ENCODE measurements at places on chromosomes 16 and 17. TPM values are rescaled to one million over a fixed set of nuclear protein-coding genes. Genes with fewer than 3 reads are reported as not detected.

ZNF207 gene
- total RNA-seq: 190 TPM

DNA sequence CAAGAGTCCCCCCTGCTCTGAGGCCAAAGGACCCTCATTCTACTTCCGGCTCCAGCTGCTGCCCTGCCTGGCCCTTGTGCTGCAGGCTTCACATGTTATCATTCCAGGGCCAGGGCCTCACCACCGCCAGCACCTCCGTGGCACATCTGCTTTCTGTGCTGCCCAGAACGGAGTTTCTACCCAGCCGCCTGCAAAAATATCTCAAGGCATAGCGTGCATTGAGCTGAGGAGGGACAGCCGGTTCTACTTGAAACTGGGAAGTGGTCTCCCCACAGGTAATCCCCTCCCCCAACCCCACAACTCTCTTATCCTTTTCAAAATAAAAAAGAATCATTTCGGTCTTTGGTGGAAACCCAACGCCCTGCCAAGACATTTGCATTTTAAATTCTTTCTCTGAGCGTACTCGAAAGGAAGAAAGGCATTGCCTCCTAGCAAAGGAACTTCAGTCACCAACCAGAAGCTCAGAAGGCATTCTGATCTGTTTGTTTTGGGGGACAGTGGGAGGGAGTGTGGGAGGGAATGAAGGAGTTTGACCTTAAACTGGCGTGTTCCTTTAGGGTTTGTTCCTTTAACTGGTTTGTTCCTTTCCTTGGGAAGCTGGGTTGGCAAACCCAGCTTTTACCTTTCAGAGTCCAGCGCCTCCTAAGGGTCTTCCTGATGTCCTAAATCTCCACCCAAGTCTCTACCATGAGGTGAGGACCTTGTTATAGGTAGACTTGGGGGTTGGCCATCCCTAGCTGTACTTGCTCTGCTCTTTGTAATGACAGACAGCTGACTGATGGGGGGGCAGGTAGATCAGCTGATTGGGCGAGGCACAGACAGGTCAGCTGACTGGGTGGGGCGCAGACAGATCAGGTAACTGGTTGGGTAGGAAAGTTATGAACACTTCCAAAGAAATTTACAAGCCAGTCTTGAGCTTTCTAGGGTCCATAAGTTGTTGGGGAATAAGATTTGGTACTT is 33.4 kb upstream of the PIK3R6 start:
- DNase-seq: peak; percentile 84
- no peaks in the 10 kb centered on the region for H3K27me3 ChIP-seq
- H3K4me1 ChIP-seq: peaks cover 60% of the 10 kb centered on the region
- peaks cover 16% of the 10 kb centered on the region for H3K36me3 ChIP-seq
- H3K4me3 ChIP-seq: peak overlapping the region; percentile 6

SDR42E2 gene
- total RNA-seq: not detected

RTN4RL1 gene
- total RNA-seq: 0.10 TPM

GRCh38 chr17:33055746-33056145 is 64.1 kb downstream of the SPACA3 start:
- 0 out of 2 replicates have a peak, but pooled peaks cover 3% of the 10 kb centered on the region for H3K27me3 ChIP-seq
- no peak overlapping the region for H3K4me3 ChIP-seq
- no peaks in the 10 kb centered on the region for H3K36me3 ChIP-seq

- no peaks in the 10 kb centered on the region for H3K27me3 ChIP-seq
- peak overlapping the region; percentile 45 for H3K27ac ChIP-seq
- peak overlapping the region; percentile 41 for H3K4me3 ChIP-seq
- H3K36me3 ChIP-seq: peaks cover 48% of the 10 kb centered on the region
These were observed 9.5 kb downstream of the IRF8 start for GRCh38 chr16:85908444-85908843.

DNA sequence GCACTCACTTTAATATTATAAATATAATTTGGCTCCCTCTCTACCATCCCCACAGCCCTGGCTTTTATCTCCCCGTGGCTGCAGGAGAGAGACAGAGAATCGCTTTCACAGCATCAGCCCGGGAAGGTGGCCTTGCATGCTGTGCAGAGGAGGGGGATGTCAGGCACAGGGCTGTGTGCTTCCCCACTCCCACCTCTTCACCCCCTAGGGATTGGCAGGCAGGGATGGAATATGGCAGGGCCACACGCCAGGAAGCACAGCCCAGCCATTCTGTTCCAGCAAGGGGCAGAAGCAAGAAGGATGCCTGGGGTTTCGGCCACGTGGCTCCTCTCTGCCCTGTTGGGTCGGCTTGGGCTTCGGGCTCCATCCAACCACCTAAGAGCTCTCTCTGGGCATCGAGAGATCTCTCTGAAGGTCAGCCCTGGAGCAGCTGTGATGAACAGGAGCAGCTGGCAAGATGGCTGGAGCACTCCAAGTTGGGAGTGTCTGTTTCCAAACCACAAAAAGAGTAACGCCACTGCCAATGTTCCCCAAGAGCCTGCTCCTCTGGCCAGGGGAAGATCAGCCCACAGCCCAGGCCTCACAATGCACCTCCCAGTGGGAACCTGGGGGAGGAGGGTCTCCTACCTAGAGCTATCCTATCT is 223.2 kb downstream of the C16orf78 start:
- no peak overlapping the region for H3K4me3 ChIP-seq
- no peaks in the 10 kb centered on the region for H3K27me3 ChIP-seq
- H3K36me3 ChIP-seq: no peaks in the 10 kb centered on the region
- peaks cover 61% of the 10 kb centered on the region for H3K4me1 ChIP-seq

CNGB1 gene
- total RNA-seq: not detected

- no peaks in the 10 kb centered on the region for H3K27me3 ChIP-seq
- H3K4me3 ChIP-seq: no peak overlapping the region
- peaks cover 7% of the 10 kb centered on the region for H3K4me1 ChIP-seq
These were observed 54.9 kb downstream of the RAB11FIP4 start for GRCh38 chr17:31446195-31446967.

GRCh38 chr17:78725448-78726021 is 56.5 kb downstream of the CYTH1 start:
- H3K36me3 ChIP-seq: peaks cover 11% of the 10 kb centered on the region
- no peaks in the 10 kb centered on the region for H3K27me3 ChIP-seq
- peaks cover 80% of the 10 kb centered on the region for H3K4me1 ChIP-seq
- no peak for DNase-seq
- peak overlapping the region; percentile 38 for H3K4me3 ChIP-seq

DNA sequence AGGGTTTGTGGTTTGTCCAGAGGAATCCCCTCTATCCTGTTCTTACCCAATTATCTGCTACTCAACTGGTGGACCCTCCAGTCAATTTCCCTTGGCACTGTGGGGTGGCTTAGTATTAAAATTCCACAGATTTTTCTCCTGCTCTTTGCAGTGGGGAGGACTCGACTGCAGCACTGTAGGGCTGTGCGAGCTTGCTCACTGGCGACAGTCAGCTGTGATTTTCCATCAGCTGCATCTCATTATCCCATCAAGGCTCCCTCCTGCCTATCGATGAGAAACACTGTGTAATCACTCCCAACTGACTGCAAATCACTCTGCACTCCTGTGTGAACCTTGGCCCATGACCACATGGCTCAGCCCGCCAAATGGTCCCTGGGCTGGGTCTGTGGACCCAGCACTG is 90.5 kb upstream of the MAF start:
- no peak overlapping the region for H3K4me3 ChIP-seq
- H3K27ac ChIP-seq: no peak overlapping the region
- H3K4me1 ChIP-seq: no peaks in the 10 kb centered on the region
- no peaks in the 10 kb centered on the region for H3K27me3 ChIP-seq
- DNase-seq: no peak
- no peaks in the 10 kb centered on the region for H3K36me3 ChIP-seq

- DNase-seq: no peak
- peak overlapping the region; percentile 69 for H3K4me3 ChIP-seq
- H3K27me3 ChIP-seq: no peaks in the 10 kb centered on the region
- H3K27ac ChIP-seq: no peak overlapping the region
- no peaks in the 10 kb centered on the region for H3K4me1 ChIP-seq
- no peaks in the 10 kb centered on the region for H3K36me3 ChIP-seq
These were observed 2.9 kb downstream of the UBN1 start for GRCh38 chr16:4850211-4850610.

RPA1 gene
- total RNA-seq: 198 TPM

- H3K4me3 ChIP-seq: no peak overlapping the region
- no peaks in the 10 kb centered on the region for H3K27me3 ChIP-seq
- H3K4me1 ChIP-seq: peaks cover 18% of the 10 kb centered on the region
- H3K36me3 ChIP-seq: no peaks in the 10 kb centered on the region
- no peak overlapping the region for H3K27ac ChIP-seq
These were observed 645.9 kb downstream of the WWOX start for GRCh38 chr16:78745108-78746019.

RNF222 gene
- not detected for total RNA-seq

DNA sequence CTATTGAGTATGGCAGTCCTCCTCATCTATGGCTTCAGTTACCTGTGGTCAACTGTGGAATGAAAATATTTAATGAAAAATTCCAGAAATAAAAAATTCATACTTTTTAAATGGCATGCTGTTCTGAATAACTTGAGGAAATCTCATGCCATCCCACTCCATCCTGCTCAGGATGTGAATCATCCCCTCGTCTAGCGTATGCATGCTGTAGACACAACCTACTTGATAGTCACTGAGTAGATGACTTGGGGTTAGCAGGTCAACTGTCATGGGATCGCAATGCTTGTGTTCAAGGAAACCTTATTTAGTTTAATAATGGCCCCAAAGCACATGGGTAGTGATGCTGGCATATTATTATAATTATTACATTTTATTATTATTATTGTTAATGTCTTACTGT is 4.8 kb upstream of the VAC14 start:
- H3K27ac ChIP-seq: no peak overlapping the region
- H3K4me3 ChIP-seq: no peak overlapping the region
- no peak for DNase-seq

- no peak for DNase-seq
- no peaks in the 10 kb centered on the region for H3K4me1 ChIP-seq
- no peaks in the 10 kb centered on the region for H3K27me3 ChIP-seq
- H3K27ac ChIP-seq: no peak overlapping the region
- no peak overlapping the region for H3K4me3 ChIP-seq
- H3K36me3 ChIP-seq: no peaks in the 10 kb centered on the region
These were observed 43.9 kb upstream of the RCVRN start for GRCh38 chr17:9948928-9949327.

GRCh38 chr17:35433075-35433894 is 985 bp upstream of the SLFN12 start:
- H3K36me3 ChIP-seq: no peaks in the 10 kb centered on the region
- H3K4me1 ChIP-seq: peaks cover 16% of the 10 kb centered on the region
- no peaks in the 10 kb centered on the region for H3K27me3 ChIP-seq
- peak overlapping the region; percentile 82 for H3K4me3 ChIP-seq
- DNase-seq: peak; percentile 40
